Myocyte (in vitro differentiated cells): ENCODE measurements at places on chromosomes 4 and X. TPM values are rescaled to one million over a fixed set of nuclear protein-coding genes. Genes with fewer than 3 reads are reported as not detected.

DNA sequence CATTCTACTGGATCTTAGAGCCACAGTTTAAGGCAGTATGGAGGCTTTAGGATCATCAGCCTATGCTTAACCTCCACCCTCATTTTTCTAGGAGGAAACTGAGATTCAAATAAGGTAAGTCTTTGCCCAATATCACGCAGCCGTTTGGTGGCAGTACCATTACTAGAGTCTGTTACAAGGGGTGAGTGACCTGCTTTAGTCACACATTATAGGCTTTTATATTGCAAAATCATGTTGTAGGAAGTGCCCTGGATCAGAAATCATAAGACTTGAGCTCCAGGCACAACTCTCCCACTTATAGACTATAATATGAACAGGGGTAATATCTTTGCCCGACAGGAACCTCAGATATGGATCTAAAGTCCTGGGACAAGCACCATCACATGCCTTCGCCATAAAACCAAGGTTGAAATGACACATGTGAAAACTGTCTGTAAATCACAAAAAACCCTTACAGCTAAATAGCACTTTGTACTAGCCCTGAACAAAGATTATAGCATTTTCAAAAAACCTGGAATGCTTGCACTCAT lies 19.2 kb downstream of the HPSE start:
- DNase-seq, result no peak

GRCh38 chr4:28464823-28465222 lies 1604.2 kb downstream of the STIM2 start:
- no peak for DNase-seq

GRCh38 chr4:42605264-42605663 lies 51.6 kb downstream of the ATP8A1 start:
- no peak for DNase-seq

DNA sequence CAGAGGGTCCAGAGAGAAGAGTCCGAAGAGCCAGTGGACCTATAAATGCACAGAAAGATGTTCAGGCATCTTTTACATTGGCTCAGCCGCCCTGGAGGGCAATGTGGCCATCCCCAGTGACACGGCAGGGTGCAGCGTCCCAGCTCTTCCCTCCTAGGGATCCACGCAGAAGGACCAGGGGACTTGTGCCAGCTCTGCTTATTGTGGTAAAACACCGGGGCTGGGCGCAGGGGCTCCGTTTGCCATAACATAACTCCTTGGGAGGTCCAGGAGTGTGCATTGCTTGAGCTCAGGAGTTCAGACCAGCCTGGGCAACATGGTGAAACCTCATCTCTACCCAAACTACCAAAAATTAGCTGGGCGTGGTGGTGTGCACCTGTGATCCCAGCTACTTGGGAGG lies 70.2 kb downstream of the CPZ start:
- no peak for DNase-seq

- DNase-seq, result no peak
Measured at GRCh38 chr4:74414149-74414809, 30.7 kb upstream of the AREG start.

DNA sequence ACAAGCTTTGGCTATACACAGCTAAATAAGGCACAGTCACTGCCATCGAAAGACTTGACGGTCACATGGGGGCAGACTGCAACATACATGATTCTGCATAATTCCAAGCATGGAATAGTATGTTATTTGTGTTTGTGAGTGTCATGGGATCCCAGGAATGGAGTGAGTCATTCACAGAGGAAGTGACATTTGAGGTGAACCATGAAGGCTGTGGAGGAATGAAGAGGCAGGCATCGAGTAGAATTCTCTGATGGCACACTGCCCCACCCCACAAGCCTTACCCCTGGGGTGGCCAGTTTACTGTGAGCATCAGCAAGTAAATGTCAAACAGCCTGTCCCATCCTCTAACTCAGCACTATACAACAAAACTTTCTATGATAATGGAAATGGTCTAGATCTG lies 619.7 kb downstream of the MID1IP1 start:
- peak; percentile 10 for DNase-seq

SLC10A7 gene
- 5.6 and 7.4 TPM in 2 replicates for total RNA-seq

LUZP4 gene
- total RNA-seq, result not detected in 2 replicates
